ENCODE measurements at places on chromosomes 3 and 15. TPM values are rescaled to one million over a fixed set of nuclear protein-coding genes. Genes with fewer than 3 reads are reported as not detected.

The LRRC15 gene
- not detected for total RNA-seq

The CLDN18 gene
- not detected for total RNA-seq

The DISP2 gene
- 0.37 TPM for total RNA-seq

The SMAD6 gene
- 0.29 TPM for total RNA-seq

The TP53BP1 gene
- total RNA-seq = 23.3 TPM

The CDHR4 gene
- total RNA-seq = 0.16 TPM

The RPL29 gene
- 1,042 TPM for total RNA-seq

The MON1A gene
- 13.0 TPM for total RNA-seq

The DPPA2 gene
- total RNA-seq = not detected

The SAMMSON gene
- total RNA-seq = not detected

The CIB1 gene
- total RNA-seq = 120 TPM

The MED12L gene
- 3.2 TPM for total RNA-seq

The CFAP161 gene
- not detected for total RNA-seq

The JMJD7 gene
- 12.0 TPM for total RNA-seq

The PARL gene
- total RNA-seq = 62.3 TPM

The TOMM70 gene
- 46.9 TPM for total RNA-seq

The ST6GAL1 gene
- 102 TPM for total RNA-seq

The SI gene
- total RNA-seq = not detected

The GREM1 gene
- not detected for total RNA-seq

The P2RY1 gene
- total RNA-seq = 0.35 TPM

The TSEN2 gene
- total RNA-seq = 12.6 TPM

The GPR62 gene
- not detected for total RNA-seq

The CTXND1 gene
- total RNA-seq = not detected

The CHRNA3 gene
- not detected for total RNA-seq

The C3orf22 gene
- not detected for total RNA-seq

The MYO5C gene
- 1.3 TPM for total RNA-seq

The ADGRG7 gene
- not detected for total RNA-seq

The ALPK3 gene
- total RNA-seq = 0.23 TPM

The DUOXA2 gene
- not detected for total RNA-seq

The IDH3A gene
- 97.9 TPM for total RNA-seq

The BCL2A1 gene
- total RNA-seq = 13.8 TPM

The ZNF662 gene
- total RNA-seq = not detected

The DUSP7 gene
- total RNA-seq = 29.3 TPM

The MKRN3 gene
- total RNA-seq = 1.4 TPM

The PRSS50 gene
- not detected for total RNA-seq

The ACKR2 gene
- total RNA-seq = 2.6 TPM

The MTFMT gene
- total RNA-seq = 22.8 TPM

The MEIS2 gene
- 0.07 TPM for total RNA-seq

The CLRN1 gene
- not detected for total RNA-seq

The GAP43 gene
- total RNA-seq = not detected

The GP9 gene
- not detected for total RNA-seq

The CCR1 gene
- 55.6 TPM for total RNA-seq

The TEX55 gene
- total RNA-seq = not detected

The CIDEC gene
- total RNA-seq = not detected
